ENCODE measurements at places on chromosomes 7 and 10.

DNA sequence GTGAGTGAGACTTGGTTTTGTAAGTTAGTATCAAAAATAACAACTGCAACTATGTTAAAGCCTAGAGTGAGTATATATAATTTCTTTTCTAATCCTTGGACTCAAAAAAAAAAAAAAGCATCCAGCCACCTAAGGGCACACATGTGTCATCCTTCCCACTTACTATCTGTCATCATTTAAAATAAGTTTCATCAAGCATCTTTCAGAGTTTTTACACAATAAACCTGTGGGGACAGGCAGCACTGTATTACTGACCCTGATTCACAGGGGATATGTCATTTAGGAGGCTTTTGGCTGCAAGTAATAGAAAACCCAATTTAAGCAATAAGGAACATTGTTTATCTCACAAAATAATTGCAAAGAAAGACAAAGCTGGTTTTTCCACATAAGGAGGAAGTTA is 32.3 kb upstream of the OSBPL3 start:
- no peak for DNase-seq
- no peak overlapping the region for H3K27ac ChIP-seq
- no peak overlapping the region for H3K4me3 ChIP-seq
- peaks cover 4% of the 10 kb centered on the region for H3K27me3 ChIP-seq

- H3K27ac ChIP-seq = no peak overlapping the region
- H3K4me3 ChIP-seq = no peak overlapping the region
- no peak for DNase-seq
- H3K4me1 ChIP-seq = peaks cover 4% of the 10 kb centered on the region
- no peaks in the 10 kb centered on the region for H3K36me3 ChIP-seq
These were observed 17.3 kb downstream of the TPK1 start for GRCh38 chr7:144818511-144818910.

- H3K27me3 ChIP-seq = peaks cover 12% of the 10 kb centered on the region
- no peak for DNase-seq
These were observed 294.1 kb downstream of the GLRX3 start for GRCh38 chr10:130430291-130430690.

DNA sequence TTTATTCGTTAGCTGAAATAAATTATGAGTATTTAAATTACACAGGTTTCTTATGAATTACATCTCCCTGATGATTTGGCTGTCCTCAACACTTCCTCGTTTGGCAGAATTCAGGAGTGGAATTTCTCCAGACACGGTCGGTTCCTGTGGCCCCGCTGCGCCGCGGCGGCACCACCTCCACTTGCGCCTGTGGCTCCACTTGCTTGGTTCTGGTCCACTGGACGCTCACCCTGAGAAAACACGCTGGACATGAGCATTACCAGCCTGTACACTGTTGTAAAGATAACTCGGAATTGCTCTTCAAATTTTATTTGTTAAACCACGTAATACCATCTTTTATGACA is 85.3 kb downstream of the ZNF33B start:
- H3K36me3 ChIP-seq = peaks cover 37% of the 10 kb centered on the region
- H3K4me1 ChIP-seq = peaks cover 22% of the 10 kb centered on the region
- H3K4me3 ChIP-seq = peak overlapping the region; percentile 90
- H3K27me3 ChIP-seq = peaks cover 14% of the 10 kb centered on the region

- DNase-seq = no peak
- H3K36me3 ChIP-seq = peaks cover 10% of the 10 kb centered on the region
- peaks cover 54% of the 10 kb centered on the region for H3K4me1 ChIP-seq
- H3K27me3 ChIP-seq = no peaks in the 10 kb centered on the region
These were observed 44.6 kb upstream of the DLG5 start for GRCh38 chr10:77970869-77971803.

DNA sequence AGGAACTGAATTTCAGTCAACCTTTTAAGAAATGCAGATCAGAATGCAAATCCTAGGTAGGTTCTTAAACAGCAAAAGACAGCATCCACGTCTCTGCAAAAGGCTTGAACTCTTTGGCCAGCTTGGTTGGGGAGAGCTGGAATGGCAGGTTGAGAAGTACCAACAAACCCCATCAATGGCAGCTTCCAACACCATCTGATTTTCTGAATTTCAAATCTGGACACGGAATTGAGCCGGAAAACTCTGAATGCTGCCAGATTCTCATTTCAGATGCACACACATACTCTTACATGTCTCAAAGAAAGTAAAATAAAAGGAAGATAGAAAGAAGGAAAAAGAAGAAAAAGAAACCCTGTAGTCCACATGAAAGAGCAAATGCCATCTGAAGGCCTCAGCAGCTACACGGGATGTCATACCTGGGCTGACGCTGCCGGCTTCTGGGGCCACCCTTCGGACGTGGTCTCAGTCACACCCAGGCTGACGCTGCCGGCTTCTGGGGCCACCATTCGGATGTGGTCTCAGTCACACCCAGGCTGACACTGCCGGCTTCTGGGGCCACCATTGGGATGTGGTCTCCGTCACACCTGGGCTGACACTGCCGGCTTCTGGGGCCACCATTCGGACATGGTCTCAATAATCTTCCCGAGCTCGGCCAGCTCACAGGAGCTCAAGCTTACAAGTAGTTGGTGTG is 165.3 kb downstream of the PTPRN2 start:
- no peak overlapping the region for H3K27ac ChIP-seq
- H3K4me1 ChIP-seq = no peaks in the 10 kb centered on the region
- peaks cover 15% of the 10 kb centered on the region for H3K27me3 ChIP-seq
- H3K4me3 ChIP-seq = no peak overlapping the region

DNA sequence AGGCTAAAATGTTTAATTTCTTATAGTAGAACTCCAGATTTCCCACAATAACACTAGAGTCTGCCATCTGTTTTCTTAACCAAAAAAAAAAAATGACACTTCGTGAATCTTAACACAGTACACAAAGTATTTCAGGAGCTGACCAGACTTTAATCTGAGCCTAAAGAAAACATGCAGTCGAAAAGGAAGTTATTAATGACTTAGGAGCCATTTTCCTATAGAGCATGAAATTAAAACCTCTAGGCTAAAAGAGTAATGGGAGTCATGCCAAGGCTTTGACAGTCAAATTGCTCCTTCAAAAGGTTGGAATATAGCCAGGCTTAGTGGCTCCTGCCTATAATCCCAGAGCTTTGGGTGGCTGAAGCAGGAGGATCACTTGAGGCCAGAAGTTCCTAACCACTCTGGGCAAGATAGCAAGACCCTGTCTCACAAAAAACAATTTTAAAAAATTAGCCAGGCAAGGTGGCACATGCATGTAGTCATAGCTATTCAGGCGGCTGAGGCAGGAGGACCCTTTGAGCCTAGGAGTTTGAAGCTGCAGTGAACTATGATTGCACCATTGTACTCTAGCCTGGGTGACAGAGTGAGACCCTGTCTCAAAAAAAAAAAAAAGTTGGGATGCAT is 13.6 kb downstream of the MICU1 start:
- no peak for DNase-seq
- H3K4me1 ChIP-seq = peaks cover 16% of the 10 kb centered on the region
- H3K36me3 ChIP-seq = peaks cover 44% of the 10 kb centered on the region
- H3K27ac ChIP-seq = no peak overlapping the region

- no peaks in the 10 kb centered on the region for H3K36me3 ChIP-seq
- H3K27ac ChIP-seq = no peak overlapping the region
- H3K27me3 ChIP-seq = no peaks in the 10 kb centered on the region
- no peak overlapping the region for H3K4me3 ChIP-seq
- DNase-seq = no peak
These were observed 13.9 kb downstream of the PCLO start for GRCh38 chr7:83148776-83149175.

GRCh38 chr10:77643795-77644468 is 6.3 kb upstream of the KCNMA1 start:
- peaks cover 44% of the 10 kb centered on the region for H3K27me3 ChIP-seq
- H3K27ac ChIP-seq = no peak overlapping the region
- peaks cover 5% of the 10 kb centered on the region for H3K4me1 ChIP-seq
- no peak overlapping the region for H3K4me3 ChIP-seq
- no peaks in the 10 kb centered on the region for H3K36me3 ChIP-seq

GRCh38 chr7:129877146-129877792 is 75.5 kb downstream of the UBE2H start:
- peaks cover 57% of the 10 kb centered on the region for H3K36me3 ChIP-seq
- DNase-seq = no peak
- H3K4me3 ChIP-seq = no peak overlapping the region
- H3K27me3 ChIP-seq = no peaks in the 10 kb centered on the region

DNA sequence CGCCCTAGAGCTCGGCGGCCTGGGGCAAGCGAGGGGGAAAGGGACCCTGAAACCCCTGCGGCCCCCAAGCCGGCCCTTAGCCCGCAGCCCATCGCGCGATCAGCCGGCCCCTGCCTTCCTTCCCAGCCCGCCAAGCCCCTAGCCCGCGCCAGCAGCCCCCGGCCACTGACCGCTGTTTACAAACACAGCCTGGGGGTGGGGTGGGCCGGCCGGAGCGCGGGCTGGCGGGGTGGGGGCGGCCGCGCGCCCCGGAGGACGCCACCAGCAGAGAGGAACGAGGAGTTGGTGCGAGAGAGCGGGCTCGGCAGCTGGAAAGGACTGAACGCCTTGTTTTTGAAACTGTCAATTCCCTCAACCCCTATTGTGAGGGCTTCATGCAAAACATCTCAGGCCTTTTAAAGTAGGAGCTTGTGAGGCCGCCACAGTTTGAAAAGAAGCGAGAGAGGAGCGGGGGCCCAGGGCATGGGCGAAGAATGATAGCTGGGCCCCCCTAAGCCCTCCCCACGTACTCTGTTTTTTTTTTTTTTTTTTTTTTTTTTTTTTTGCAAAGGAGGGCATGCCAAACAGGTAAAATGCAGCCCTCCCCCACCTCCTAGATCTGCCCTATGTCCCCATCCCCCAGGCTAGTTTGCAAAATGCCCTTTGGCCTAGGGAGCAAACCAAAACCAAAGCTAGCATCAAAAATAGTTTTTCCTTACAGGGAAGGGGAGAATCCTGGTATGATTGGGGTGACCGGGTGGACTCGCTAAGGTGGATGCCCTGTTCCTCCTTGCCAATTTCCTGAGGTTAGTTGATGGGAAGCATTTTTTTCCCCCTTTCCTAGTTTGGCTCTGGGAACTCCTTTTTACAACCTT is 15.0 kb downstream of the SKIDA1 start:
- H3K4me1 ChIP-seq = peaks cover 82% of the 10 kb centered on the region
- peaks cover 5% of the 10 kb centered on the region for H3K27me3 ChIP-seq
- DNase-seq = peak; percentile 67
- peak overlapping the region; percentile 97 for H3K27ac ChIP-seq

DNA sequence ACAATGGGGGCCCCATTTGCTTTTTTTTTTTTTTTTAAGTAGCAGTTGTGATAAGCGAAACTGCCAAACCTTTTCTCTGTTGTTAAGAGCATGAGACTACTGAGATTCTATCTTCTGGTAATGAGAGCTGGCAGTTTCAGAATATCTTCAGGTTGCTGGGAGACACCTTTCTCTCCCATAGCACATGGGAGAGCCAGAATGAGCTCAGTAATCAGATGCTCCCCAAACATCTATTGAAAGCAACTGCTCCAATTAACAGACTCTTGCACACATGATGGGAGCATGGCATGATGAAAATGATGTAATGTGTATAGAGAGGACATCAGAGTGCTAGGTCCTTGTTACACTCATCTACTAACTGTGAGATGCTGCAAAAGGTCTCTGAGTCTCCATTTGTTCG is 18.8 kb downstream of the MYO3A start:
- H3K36me3 ChIP-seq = peaks cover 7% of the 10 kb centered on the region
- H3K27me3 ChIP-seq = no peaks in the 10 kb centered on the region
- H3K4me1 ChIP-seq = no peaks in the 10 kb centered on the region
- DNase-seq = no peak
- no peak overlapping the region for H3K4me3 ChIP-seq

- H3K4me3 ChIP-seq = no peak overlapping the region
- peaks cover 15% of the 10 kb centered on the region for H3K4me1 ChIP-seq
- no peak overlapping the region for H3K27ac ChIP-seq
- H3K36me3 ChIP-seq = peaks cover 47% of the 10 kb centered on the region
These were observed 138.6 kb downstream of the NRF1 start for GRCh38 chr7:129750091-129750490.

- no peak overlapping the region for H3K27ac ChIP-seq
- H3K27me3 ChIP-seq = no peaks in the 10 kb centered on the region
- no peaks in the 10 kb centered on the region for H3K36me3 ChIP-seq
- DNase-seq = no peak
- no peaks in the 10 kb centered on the region for H3K4me1 ChIP-seq
These were observed 294.2 kb downstream of the IPMK start for GRCh38 chr10:57973451-57973850.

GRCh38 chr10:98951269-98952000 is 284.2 kb downstream of the HPSE2 start:
- DNase-seq = no peak
- H3K36me3 ChIP-seq = no peaks in the 10 kb centered on the region
- no peaks in the 10 kb centered on the region for H3K27me3 ChIP-seq
- H3K27ac ChIP-seq = no peak overlapping the region
- no peak overlapping the region for H3K4me3 ChIP-seq
- no peaks in the 10 kb centered on the region for H3K4me1 ChIP-seq

GRCh38 chr7:151289891-151290290 is 41.4 kb upstream of the SMARCD3 start:
- H3K4me1 ChIP-seq = no peaks in the 10 kb centered on the region
- no peak for DNase-seq
- no peak overlapping the region for H3K27ac ChIP-seq
- no peaks in the 10 kb centered on the region for H3K36me3 ChIP-seq
- H3K4me3 ChIP-seq = no peak overlapping the region

DNA sequence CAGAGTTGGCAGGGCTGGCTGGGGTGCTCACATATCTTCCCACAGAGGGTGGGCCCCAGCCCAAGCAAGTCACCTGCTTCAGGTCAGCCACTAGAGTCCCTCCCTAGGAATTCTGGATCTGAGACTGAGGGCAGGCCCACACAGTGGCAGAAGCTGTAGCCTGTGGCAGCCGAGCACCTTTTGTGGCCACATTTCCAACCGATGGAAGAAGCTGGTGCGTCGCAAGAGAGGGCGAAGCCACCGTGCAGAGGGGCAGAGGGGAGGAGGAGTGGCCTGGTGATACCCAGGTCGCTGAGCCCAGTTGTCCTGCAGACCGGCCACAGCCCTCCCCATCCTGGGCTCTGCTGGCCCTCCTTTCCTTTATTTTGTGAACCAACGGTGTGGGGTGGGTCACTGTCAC is 5.3 kb downstream of the POLM start:
- peaks cover 3% of the 10 kb centered on the region for H3K27me3 ChIP-seq
- DNase-seq = no peak
- H3K36me3 ChIP-seq = peaks cover 46% of the 10 kb centered on the region
- H3K4me3 ChIP-seq = no peak overlapping the region
- H3K4me1 ChIP-seq = peaks cover 55% of the 10 kb centered on the region
- peak overlapping the region; percentile 99 for H3K27ac ChIP-seq

DNA sequence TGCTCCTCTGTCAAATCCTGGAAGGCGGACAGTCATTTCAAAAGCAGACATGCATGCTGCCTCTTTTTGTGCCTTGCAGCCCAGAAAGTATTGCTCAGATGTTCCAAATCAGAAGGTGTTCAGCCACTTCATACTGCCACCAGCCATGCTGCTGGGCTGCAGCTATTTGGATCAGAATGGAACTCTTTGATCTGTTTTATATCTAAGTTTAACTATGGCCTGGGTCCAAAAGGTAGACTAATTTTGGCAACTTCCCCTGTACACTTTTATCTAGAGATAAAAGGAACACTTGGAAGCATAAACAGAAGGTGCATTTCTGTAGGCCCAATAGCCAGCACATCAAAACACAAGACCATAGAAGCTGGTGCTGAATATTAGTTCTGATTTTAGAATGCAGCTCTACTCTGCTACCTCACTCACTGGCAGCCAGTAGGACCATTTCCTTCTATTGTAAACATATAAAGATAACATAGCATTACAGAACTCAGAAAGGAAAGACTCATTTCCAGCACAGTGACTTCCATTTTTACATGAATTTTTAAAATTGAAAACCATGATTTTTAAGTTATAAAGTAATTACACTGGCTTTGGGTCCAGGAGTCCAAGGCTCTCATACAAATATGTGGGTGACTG is 143.1 kb upstream of the CAV2 start:
- no peak overlapping the region for H3K4me3 ChIP-seq

Measured in nephron progenitor cell (in vitro differentiated cells).